Non-pigmented ciliary epithelial cell (primary cell): ENCODE measurements at places on chromosomes 13 and 19.

DNA sequence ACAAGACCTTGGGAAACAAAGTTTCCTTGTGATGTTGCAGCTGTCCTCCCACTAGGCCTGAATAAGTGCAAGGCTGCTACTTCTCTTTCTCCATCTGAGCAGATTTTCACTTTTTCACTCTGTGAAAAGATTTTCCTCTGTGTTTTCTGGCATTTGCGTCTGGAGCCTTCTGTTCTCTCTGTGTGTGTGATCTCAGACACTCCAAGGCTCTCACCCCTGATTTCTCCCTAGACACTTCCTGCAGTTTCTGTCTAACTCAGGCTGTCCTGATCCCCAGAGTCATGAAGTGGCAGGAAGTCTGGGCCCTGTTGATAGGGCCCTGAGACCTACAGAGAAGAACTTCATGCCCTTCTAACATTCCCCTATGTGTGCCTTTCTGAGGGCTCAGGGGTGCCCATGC lies 37.2 kb downstream of the SIGLEC7 start:
- DNase-seq, result no peak

DNA sequence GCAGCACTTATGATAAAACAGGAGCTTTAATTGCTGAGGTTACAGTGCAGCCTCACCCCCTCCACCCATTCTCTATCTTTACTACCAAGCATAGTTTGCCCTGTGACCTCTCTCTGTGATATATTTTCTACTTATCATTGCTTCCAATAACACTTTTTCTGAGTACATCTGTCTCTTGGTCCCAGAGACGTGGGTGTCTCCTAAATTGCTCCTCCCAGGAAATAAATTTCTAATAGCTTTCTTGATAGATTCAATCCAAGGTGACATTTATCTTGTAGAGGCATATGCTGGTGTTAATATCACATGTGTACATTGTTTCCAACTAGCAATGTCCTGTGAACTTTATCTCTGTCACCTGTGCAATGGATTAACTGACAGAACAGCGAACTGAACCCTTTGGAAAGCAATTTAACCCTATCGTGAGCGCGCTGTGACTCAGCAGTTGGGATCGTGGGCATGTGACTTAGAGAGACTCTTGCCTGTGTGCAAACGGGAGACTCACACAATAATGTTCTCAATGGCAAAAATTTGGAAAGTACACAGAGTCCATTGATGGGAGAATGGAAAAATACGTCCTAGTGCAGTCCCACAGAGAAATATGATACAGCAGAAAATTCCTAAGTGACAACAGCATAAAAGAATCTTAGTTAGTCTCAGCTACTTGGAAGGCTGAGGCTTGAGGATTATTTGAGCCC lies 7.0 kb upstream of the MAP2K2 start:
- peak; percentile 58 for DNase-seq

GRCh38 chr19:7934766-7935165 lies 8.7 kb downstream of the TIMM44 start:
- no peak for DNase-seq

DNA sequence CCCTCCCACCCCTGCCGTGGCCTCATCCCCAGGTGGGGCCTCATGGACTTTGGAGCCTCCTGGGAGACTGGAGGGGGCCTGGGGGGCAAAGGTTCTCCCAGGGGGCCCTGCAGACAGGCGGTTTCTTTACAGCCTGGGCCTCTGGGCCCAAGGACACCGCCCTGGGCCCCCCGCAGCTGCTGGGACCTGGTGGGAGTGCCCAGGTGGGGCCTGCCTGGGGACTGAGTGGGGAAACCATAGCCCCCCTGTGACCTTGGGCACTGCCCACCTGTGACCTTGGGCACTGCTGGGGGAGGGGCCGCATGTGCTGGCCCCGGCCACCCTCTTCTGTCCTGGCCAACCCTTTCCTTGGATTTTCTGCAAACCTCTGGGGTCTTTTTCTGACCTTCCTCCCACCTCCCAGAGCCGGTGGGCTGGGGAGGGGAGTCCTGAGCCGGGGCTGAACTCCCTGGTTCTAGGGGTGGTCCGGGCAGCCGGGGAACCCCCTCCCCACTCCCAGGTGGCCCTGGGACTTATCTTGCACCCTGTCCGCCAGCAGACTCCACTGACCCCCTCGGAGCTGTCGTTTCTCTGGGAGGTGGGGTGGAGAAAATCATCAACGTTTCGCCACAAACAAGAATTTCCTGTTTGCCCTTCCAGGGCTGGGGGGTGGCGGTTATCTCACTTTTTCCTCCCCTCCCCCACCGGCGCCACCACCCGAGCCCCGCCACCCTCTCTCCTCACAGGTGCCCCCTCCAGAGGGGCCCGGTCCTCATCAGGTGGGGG lies 27.0 kb downstream of the ARID3A start:
- no peak for DNase-seq

DNA sequence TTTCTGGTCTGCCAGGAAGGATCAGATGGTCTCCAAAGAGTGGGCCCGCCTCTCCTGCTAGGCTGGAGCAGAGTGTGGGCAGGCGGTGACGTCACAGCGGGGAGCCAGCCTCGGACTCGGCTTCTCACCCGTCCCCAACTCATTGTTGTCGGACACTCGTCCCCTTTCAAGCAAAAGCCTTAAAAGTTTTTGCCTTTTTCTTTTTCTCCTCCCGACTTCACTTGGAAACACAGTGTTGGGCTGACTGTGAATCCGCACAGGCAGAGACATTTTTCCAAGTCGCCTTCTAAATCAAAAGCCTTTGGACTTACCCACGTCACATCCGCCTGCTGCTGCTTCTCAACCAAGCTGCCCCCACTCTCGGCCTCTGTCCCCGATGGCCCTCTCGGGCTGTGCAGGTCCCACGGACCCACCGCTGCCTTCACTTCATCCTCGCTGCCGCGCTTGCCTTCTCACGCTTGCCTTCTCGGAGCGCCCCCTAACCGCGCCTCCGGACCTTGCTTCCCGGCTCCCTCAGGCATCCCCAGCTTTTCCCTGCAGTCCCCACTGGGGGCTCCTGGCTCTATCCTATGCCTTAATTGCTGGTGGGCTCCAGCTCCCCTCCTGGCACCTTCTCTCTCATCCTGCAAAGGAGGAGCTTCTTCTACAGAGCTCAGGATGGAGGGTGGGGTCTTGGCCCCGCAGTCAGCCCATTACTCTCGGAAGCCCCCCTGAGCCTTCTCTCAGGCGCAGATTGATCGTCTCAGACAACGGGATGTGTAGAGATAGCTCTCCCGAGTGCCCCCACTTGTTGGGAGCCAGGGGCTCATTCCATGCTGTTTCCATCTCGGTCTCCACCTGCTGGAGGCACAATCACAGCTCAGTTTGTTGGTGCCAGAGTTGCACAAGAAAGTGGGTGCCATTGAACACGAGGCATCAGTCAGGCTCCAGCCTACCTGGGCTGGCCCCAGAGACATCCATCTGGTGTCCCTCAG lies 3.9 kb upstream of the ZNF135 start:
- DNase-seq, result no peak

DNA sequence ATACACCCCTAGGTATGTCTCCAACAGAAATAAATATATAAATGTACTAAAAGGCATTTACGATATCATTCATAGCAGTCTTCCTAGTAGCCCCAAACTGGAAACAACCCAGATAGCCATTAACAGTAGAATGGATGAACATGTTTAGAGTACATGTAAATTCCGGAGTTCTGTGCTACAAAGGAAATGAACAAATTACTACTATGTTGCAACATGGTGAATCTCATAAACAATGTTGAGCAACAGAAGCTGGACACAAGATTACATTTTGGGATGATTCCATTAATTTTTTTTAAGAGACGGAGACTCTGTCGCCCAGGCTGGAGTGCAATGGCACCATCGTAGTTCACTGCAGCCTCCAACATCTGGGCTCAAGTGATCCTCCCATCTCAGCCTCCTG lies 5.9 kb upstream of the SLC7A10 start:
- no peak for DNase-seq

- peak; percentile 60 for DNase-seq
Observed at GRCh38 chr19:58474291-58474996, 1.7 kb upstream of the ZNF446 start.

- DNase-seq, result peak; percentile 90
Observed at GRCh38 chr13:24148414-24149235, 11.9 kb upstream of the SPATA13 start.

- DNase-seq, result no peak
Observed at GRCh38 chr13:51557438-51557837, 26.8 kb upstream of the WDFY2 start.

GRCh38 chr19:35143231-35143715 lies at the start of gene FXYD7:
Gene FXYD7 (plus strand): TSS chr19:35143255. CDS start chr19:35143334, 79 bp downstream.
- no peak for DNase-seq

- DNase-seq, result no peak
Observed at GRCh38 chr19:2455851-2456570, 748 bp downstream of the LMNB2 start.

- DNase-seq, result no peak
Observed at GRCh38 chr13:77653301-77653700, 44.2 kb upstream of the SLAIN1 start.

DNA sequence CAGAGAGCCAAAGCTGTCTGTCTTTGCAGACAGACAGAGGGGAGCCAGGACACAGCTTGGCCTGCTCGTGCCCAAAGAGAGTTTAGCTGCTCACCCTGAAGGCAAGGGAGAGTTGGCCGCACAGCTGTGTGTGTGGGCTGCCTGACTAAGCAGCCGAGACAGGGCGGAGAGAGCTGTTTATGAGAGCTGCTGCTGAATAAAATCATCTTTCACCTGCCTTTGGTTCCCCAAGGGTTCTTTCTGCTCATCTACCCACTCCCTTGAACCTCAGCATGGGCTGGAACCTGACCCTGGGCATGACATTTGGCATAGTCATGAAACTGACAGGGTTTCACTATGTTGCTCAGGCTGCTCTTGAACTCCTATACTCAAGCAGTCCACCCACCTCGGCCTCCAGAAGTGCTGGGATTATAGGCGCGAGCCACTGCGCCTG lies 98.2 kb downstream of the RBM26 start:
- DNase-seq, result peak; percentile 18

DNA sequence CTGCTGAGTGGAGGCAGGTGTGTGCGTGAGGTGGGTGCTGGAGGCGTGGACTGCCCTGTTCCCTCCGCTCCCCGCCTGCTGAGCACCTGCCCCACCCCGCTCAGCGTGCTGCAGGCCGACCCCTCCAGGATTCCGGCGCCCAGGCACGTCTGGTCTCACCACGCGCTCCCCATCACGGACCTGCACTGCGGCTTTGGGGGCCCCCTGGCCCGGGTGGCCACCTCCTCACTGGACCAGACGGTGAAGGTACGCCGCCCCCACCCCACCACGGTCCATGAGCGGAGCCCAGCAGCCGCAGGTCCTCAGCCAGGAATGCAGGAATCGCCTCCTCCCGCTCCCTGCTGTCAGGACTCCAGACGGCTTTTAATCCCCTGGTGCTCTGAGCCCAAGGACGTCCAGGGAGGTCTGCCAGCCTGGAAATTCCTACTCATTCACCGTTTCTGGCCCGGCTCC lies 6.0 kb downstream of the WDR18 start:
- DNase-seq, result no peak

DNA sequence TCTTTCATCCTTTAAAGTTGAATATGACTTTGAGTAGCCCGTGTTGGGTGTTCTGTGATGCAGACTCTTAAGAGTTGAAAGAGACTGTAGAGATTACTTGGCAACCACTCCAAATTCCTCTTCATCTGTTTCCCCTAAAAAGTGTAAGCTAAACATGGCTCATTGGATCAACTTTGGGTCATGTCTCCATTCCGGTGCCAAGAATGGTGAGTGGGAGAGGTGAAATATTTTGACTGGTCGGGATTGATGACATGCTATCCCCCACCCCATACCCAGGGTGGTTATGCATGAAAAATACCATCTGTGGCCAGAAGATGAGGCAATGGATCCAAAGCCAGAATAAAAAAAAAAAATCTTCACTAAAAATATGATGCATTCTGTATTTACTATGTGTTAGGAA lies 281.3 kb upstream of the SOX21 start:
- DNase-seq, result no peak

- no peak for DNase-seq
Observed at GRCh38 chr19:19460258-19460731, 54.8 kb downstream of the GATAD2A start.

- no peak for DNase-seq
Observed at GRCh38 chr13:40440990-40441820, 225.2 kb downstream of the FOXO1 start.

DNA sequence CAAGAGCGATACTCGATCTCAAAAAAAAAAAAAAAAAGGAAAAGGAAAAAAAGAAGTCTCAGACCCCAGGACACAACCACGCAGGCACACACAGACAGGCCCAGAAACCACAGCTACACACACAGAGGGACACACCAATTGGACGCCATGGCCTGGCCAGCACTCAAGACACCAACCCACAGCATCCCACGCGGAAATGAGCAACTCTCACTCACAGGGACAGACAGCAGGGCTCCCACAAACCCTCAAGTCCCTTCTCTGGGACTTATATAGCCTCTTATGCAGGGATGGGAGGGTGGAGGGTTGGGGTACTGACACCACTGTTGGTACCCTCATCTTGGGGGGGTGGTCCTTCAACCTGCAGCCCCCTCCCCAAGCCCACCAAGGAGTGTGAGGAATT lies 5.9 kb downstream of the NOTCH3 start:
- no peak for DNase-seq

DNA sequence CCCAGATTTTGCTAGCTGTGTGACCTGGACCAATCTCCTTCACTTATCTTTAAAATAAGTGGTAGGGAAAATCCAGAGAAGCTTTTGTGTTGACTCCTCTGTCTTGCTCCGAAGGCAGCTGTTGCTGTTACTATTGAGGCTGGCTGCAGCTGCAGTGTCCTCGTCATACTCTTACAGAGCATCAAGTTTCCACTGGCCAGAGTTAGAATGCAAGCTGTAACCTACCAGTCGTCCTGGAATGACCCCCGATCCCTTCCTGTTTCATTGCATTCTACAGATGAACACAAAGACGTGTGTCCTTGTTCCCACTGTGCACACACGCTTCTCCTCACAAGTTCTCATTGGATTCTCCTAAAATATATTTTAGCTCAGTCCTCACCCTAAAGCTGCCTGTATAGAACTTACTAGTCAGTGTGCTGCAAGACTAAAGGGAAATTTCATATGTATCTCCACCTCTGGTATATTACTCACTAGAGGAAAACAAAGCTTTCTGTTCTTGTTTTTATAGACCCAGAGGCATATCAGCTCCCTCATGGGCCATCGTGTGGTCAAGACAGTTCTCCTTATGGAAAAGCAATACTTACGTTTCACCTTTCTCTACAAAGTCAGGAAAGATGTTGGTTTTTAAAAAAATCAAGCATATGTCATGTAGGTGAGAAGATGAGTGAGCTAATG lies 589.8 kb downstream of the LMO7 start:
- peak; percentile 9 for DNase-seq

GRCh38 chr19:10461047-10461949 lies 41.0 kb downstream of the PDE4A start:
- peak; percentile 72 for DNase-seq

DNA sequence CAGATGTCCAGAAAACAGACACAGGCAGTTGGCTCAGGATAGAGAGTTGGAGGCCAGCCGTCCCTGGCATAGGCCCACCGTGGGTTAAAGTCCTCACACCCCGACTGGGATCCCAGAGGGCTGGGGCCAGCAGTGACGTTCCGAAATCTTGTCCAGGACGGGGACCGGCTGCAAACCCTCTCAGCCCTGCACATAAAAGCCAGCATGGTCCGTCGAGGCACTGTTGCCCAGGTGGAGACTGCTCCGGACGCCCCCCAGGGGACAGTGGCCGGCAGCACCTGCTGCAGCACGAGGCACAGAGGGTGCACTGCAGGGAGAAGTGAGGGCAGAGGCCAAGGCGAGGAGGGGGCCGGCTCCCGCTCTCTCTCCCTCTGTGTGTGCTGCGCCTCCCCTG lies 4.3 kb upstream of the IFNL2 start:
- DNase-seq, result no peak

GRCh38 chr13:104204177-104204576 lies 1138.0 kb upstream of the SLC10A2 start:
- DNase-seq, result no peak

GRCh38 chr19:15464394-15465385 lies at the start of gene RASAL3:
Gene RASAL3 (minus strand): TSS chr19:15464544. CDS start chr19:15464358, 186 bp downstream.
- no peak for DNase-seq

GRCh38 chr13:114025714-114026431 lies 52.0 kb upstream of the C13orf46 start:
- no peak for DNase-seq
